ENCODE measurements at places on chromosomes 5 and 9.

DNA sequence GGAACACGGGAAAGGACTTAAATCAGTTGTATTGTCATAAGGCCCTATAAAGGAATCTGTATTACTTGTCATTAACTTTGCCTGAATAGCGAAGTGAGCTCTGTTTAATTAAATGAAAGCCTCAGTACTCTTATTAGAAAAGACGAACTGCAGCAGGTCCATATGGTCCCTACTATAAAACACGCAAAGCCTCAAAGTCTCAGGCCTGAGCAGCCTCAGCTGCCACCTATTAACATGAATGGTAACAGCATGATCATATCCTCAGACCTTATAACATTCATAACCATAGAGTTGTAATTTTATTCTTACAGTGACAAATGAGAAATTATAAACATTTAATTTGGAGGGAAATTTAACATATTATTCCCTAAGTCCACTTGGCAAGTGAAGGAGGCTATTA, 1113.7 kb upstream of the WWC1 start:
- no peak for DNase-seq

- no peak for DNase-seq
Observed at GRCh38 chr9:91011891-91012290, 210.3 kb downstream of the SYK start.

- no peak for DNase-seq
Observed at GRCh38 chr5:93407454-93407853, 173.6 kb downstream of the NR2F1-AS1 start.

DNA sequence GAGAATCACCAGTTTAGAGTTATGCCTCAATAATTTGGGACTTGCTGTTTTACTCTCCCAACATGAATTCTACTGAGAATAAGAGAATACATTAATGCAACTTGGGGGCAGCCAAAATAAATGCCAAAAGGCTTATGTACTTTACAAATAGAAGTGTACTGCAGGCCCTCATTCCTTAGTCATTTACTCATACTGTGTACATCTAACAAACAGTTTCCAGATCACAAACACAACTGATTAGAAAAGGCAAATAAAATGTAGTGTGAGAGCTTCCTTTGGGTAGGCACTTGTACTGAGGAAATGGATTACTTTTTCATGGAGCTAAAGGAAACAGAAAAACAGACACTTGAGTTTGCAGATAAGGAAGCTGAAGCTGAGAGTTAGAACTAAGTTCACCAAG, 12.6 kb downstream of the ANKDD1B start:
- DNase-seq = peak; percentile 70

DNA sequence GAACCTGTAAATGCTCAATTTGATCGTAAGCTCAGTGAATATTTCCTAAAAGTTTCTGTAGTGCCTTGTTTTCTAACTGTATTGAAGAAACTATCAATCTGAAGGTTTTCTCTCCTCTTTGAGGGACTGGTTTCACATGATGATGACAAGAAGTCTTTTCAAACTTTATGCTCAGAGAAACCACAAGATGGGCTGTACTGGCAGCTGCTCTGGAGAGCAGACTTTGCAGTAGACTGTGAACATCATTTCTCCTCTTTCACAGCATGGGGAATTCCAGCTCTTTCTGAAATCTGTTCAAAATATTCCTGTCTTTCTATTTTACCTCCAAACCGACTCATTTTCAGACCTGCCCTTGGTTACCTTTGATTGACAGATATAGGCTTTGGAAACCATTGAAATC, 194.4 kb downstream of the IZUMO3 start:
- DNase-seq = no peak

- no peak for DNase-seq
Observed at GRCh38 chr5:59371525-59372127, 521.9 kb downstream of the PDE4D start.

DNA sequence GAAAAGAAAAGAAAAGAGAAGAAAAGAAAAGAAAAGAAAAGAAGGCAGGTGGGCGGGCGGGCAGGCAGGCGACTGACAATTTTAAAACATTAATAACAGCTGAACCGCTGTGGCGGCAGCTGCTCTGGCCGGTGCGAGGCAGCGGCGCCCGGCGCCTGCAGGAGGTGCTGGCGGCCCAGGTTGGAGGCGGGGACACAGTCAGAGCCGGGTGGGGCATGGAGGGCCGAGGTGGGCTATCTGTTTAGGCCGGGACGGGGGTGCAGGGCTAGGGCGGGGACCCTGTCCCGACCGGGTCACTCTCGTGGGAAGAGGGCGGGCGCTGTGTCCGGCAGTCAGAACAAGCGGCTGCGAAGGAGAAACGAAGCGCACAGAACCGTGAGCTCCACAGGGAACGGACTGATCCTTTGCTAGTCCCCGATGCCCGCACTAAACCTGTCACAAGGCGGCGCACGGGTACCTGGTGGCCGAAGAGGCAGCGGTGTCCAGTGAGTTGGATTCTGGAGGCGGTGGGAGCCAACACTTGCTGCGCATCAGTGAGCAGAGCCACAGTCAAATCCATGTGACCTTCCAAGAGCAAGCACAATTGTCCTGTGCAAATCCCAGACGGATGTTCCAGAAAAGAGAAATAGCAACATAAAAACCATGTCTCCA, 13.6 kb upstream of the ALDOB start:
- DNase-seq = peak; percentile 48

GRCh38 chr5:873328-873727, 19.3 kb downstream of the BRD9 start:
- DNase-seq = no peak

- peak; percentile 87 for DNase-seq
Observed at GRCh38 chr5:91162534-91163381, 220.4 kb downstream of the ARRDC3 start.

GRCh38 chr5:166074582-166075481, 2216.6 kb upstream of the WWC1 start:
- DNase-seq = no peak

DNA sequence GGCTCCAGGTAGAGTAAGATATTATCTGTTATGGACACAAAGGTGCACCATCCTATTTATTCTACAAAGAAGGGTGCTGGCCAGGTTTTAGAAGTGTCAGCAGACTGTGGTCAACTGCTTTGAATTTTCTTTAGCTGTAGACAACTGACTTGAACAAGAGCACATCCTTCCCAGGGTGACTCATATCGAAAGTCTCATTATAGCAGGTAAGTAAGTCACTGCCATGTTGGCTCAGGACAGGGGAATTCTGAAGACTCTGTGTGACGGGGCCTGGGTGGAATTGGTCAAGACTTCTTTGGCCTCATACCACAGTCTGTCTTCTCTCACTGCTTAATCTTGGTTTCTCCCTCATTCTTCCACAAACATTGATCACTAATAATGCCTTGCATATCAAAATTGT, 214.5 kb upstream of the CDH9 start:
- no peak for DNase-seq

- peak; percentile 94 for DNase-seq
Observed at GRCh38 chr9:112379177-112380101, 469 bp upstream of the HSDL2 start.

GRCh38 chr5:153676406-153676805, 185.9 kb downstream of the GRIA1 start:
- DNase-seq = no peak

DNA sequence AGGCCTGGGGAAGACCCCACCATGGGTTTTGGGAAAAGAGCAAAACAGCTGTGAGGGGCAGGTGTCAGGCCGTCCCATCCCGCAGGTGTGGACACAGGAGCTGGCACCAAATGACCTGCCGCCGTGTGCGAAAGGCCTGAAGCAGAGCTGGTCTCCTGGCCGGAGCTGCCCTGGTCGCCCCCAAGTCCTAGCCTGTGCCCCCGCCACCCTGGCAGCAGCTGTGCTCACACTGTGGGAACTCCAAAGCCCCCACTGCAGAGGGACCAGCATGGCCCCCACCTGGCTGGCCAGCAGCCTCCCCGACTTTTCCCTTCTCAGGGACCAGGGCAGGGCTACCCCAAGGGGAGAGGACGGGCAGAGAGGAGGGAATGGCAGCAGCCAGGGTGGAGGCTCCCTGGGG, 88.4 kb downstream of the KCNT1 start:
- no peak for DNase-seq

- peak; percentile 13 for DNase-seq
Observed at GRCh38 chr9:34575862-34576596, 13.5 kb downstream of the CNTFR start.

DNA sequence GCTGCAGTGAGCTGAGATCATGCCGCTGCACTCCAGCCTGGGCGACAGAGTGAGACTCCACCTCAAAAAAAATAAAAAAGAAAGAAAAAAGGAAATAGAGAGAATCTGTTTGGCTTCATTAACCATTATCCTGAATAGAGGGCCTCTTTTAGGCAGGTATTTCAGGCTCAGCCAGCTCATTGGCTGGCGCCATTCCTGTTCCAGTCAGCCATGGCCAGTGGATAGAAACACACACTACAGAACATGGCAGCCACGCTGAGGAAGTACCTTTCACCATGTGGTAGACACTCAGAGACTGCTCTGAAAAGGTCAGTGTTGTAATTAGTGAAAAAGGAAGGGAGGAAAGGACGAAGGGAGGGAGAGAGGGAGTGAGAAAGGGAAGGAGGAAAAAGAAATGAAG, 340.0 kb upstream of the ACTBL2 start:
- DNase-seq = no peak

DNA sequence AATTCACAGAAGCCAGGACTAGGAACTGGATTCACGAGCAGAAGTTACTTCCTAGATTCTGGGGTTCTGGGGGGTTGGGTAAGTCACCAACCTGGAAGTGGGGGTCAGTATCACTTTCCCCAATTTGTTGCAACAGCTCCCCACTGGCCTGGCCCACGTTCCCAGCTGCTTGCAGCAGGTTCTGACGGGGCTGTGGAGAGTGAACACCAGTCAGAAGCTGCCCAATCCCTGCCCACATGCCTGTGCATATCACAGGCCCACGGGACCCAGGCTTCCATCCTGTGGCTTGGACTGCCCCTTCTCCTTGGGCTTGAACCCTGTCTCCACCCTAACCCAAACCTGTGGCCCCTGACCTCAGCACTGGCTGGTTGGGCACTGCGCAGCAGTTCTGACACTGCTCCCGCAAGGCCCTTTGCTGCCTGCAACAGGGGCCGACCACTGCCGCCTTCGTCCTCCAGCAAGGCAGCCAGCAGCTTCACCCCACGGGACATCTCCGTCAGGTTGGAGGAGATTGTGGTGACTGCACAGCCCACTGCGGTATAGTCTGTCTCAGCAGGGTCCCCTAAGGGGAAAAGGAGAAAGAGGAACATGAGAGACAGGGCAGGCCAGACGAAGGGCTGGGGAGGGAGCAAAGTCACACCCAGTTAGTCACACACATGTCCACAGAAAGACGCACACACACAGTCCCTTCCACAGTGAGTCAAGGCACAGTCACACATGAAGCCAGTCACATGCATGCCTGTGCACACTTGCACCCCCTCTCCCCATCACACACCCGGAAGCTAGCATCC, 13.1 kb downstream of the TLN1 start:
- no peak for DNase-seq

DNA sequence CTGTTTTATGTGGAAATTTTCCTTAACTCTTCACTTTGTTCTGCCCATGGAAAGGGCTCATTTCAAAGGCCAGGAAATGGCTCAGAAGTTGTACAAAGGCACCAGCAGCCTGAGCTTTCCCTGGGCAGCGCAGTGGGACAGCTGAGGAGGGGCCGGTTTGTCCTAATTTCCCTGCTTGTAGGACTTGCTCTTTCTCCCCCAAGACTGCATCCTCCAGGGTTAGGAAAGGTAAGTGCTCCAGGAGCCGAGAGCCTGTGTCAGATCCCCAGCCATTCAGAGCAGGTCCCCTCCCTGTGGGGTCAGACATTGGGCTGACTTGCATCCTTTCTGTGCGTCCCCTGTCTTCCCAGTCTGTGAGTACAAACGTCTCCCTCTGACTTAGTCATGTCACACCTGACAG, 43.5 kb downstream of the AGXT2 start:
- no peak for DNase-seq

GRCh38 chr9:34426347-34427074, 31.9 kb downstream of the FAM219A start:
- no peak for DNase-seq

DNA sequence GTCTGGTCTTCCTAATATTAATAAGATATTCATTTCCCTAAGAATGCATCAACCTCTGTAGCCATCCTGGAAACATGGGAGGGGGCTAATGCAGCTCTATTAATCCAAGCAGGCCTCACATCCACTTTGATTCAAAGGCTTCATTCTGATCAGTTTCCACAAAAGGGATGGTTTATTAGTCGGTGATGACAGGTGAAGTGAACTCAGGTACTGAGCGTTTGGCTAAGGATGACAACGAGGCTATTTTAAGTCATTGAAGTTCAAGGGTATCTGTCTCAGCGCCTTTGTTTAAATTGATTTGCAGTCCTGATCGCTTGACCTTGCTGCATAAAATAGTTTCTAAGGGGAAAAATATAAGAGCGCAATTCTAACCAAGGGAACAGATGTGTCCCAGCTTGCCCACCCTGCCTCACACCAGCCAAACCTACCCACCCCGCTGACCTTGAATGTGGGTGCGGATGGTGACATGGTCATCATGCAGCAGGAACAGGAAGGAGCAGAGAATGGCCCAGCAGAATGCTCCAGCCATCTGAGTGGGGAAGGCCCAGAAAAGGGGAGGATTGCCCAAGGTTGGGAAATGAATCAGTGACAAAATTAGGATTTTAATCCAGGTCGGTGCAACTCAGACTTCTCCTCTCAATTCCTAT, 70.5 kb upstream of the ZNF618 start:
- DNase-seq = no peak

- DNase-seq = no peak
Observed at GRCh38 chr5:56358703-56359681, 125.9 kb upstream of the ANKRD55 start.

GRCh38 chr9:115507148-115507547, 389.2 kb upstream of the TNC start:
- no peak for DNase-seq

DNA sequence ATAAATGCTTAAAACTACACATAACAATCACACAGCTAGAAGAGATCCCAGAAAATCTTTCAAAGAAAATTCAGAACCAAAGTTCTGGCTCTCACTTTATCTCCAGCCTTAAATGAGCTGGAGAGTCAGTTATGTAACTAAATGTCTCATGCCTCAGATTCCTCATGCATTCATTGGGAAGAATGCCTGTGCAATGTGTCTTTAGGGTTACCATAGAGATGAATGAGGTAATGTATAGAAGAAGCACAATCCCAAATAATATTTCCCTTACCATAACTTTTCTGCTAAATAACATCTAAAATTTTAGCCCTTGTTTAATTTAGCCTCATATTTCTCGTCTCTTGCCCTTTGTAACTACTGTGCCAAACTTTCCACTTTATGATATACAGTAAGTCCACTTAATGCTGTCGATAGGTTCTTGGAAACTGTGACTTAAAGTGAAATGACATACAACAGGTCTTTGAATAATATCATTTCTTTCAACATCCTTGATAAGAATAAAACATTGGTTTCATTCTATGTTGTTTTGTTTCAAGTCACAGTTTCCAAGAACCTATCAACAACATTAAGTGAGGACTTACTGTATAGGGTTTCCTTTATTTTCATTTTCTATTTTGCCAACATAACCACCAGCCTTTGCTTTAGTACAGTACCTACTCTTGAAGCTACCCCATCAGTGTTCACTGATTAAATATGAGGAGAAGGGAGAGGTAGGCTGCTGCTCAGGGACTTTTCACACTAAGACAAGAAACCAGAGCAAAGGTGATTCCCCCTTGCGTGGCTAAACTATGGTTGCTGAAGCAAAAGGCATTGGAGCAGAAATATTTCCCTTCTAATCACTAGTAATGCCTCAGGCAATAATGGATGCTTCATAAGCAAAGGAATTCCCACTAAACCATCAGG, 295.7 kb upstream of the PTGER4 start:
- DNase-seq = no peak

All from LNCaP clone FGC (cell line).